ENCODE measurements at places on chromosomes 3 and 15.

GRCh38 chr3:43951813-43952212 is 261.1 kb downstream of the ABHD5 start:
- DNase-seq = no peak

DNA sequence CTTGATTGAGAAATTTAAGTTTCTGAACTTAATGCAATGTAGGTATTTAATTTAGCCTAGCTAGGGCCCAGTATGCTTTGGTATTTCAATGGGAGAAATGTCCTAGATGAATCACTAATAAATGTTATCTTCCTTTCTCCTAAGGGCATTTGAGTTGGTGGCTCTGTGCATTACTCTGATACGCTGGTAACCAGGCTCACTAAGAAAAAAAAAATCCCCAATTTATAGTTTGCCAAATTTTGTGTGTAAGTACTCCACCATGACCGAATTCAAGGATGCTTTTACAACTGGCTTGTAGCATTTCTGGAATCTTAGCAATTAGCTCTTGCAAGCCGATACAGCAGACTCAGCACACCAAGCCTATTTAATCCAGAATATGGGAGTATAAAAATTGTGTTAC is 94.6 kb upstream of the LPP start:
- no peak for DNase-seq

- DNase-seq = no peak
Observed at GRCh38 chr3:128338536-128339330, 128.0 kb downstream of the DNAJB8 start.

GRCh38 chr15:94576889-94577533 is 345.6 kb downstream of the MCTP2 start:
- DNase-seq = no peak

- no peak for DNase-seq
Observed at GRCh38 chr15:77009176-77009575, 14.2 kb downstream of the PSTPIP1 start.

- no peak for DNase-seq
Observed at GRCh38 chr15:33975022-33975565, 6.8 kb downstream of the CHRM5 start.

GRCh38 chr3:52593103-52593502 is 56.7 kb downstream of the UQCC5 start:
- no peak for DNase-seq

GRCh38 chr15:43958861-43959330 is 132.1 kb downstream of the WDR76 start:
- peak; percentile 79 for DNase-seq

DNA sequence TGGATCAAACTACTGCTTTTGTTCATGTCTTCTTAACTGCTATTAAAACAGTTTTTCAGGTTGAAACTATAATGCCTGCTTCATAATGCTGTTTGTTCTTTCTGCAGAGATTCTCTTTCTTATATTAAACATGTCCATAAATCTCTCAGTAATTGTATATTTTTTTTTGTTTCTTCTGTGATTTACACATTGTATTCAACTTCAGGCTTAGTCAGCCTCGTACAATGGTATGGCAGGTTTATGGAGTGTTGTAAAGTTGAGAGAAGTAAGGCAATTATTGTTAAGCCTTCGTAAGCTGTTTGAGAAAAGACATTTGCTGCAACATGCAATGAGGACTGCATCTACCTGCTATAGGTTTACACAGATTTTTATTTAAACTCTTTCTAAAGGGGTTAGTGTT is 977.1 kb downstream of the DIPK2A start:
- DNase-seq = no peak

DNA sequence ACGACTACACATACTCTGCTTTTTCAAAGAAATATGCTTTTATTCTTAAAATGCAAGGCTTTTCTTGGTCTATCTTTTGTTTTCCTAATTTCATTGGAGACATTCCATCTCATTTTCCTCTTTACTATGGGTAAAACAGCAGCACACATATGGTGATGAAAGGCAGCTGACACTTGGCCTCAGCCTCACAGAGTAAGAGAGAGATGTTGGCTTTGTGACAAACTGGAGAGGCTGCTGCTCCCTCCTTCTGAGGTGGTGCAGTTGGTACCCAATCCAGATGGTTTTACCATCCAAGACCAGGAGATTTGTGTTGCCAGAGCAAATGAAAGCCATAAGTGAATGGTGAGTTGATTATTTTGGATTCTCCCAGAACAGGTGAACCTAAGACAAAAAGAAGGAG is 13.2 kb upstream of the SLC2A2 start:
- no peak for DNase-seq

- no peak for DNase-seq
Observed at GRCh38 chr3:112366522-112366921, 33.6 kb downstream of the CD200 start.

- no peak for DNase-seq
Observed at GRCh38 chr15:50943638-50944037, 35.2 kb downstream of the AP4E1 start.

DNA sequence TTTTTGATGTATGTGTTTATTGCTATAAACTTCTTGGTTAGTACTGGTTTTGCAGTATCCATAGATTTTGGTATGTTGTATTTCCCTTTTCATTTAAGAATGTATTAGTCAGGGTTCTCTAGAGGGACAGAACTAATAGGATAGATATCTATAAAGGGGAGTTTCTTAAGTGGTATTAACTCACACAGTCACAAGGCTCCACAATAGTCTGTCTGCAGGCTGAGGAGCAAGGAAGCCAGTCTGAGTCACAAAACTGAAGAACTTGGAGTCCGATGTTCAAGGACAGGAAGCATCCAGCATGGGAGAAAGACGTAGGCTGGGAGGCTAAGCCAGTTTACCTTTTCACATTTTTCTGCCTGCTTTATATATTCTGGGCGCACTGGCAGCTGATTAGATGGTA is 8.4 kb downstream of the ARL6 start:
- no peak for DNase-seq

DNA sequence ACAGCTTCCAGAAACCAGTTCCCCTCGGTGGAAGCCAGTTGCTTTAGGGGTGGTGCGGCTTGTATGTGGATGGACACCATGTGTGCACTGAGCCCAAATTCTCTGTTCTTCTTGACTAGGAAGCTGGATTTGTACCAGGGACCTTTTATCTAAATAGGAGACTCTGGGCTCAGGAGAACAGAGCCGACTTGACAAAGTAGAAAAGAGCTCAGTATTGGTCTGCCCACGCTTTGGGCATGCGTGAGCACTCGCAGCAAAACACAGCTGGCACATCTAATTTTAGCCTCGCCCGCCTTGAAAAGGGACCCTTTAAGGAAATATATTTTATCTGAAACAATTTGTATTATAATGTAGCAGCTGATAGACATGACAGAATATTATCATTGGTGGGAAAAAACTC is 1.1 kb upstream of the RBMS3 start:
- DNase-seq = no peak

DNA sequence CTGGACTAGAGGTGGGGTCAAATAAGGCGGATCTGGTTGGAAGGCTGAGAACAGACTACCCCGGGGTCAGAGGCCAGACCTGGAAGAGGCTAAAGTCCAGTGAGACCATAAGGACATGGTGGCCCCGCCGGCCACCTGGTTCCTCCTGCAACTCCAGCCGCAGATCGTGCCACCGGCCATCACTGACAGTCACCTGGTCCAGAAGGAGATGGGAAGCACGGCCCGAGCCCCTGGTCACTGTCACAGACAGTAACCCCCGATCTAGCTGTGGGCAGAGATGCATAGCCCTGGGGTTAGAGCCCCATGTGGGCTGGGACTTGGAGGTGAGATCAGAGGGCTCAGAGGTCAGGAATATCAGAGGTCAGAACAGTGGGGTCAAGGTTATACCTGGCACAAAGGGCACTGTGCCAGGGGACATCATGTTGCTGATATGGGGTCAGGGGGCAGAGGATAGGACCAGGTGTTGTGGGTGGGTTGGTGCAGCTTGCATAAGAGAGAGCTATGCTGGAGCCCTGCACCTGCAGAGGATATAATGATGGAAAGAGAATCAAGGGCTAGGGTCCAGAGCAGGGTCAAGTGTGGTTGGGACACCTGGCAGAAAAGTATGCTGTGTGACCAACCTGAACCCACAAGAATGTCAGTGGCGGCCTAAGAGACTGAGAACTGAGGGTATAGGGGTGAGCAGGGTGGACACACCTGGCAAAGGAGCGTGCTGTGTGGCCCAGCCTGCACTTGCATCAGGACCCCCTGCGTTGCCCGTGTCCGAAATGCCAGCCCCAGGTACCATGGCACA is 9.6 kb downstream of the CELSR3 start:
- DNase-seq = no peak

GRCh38 chr3:3516996-3517395 is 282.2 kb upstream of the LRRN1 start:
- DNase-seq = no peak

DNA sequence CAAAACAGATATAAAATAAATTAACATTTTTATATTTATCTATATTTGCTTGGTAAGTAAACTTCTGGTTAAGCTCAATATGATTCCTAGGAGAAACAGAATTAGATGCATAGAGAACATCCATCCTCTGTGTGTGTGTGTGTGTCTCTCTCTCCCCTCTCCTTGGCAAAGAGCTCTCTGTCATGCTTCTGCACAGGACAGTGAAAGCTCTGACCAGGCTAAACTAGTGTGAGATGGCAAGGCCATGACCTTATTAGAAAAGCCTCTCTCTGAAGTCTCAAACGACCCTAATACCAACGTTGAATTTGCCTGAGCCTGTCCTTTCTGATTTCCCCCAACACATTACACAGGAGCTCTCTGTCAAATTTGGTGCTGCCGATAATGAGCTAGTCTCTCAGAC is 746.0 kb downstream of the VGLL3 start:
- DNase-seq = no peak

- DNase-seq = no peak
Observed at GRCh38 chr15:57320631-57321220, 55.6 kb upstream of the CGNL1 start.

DNA sequence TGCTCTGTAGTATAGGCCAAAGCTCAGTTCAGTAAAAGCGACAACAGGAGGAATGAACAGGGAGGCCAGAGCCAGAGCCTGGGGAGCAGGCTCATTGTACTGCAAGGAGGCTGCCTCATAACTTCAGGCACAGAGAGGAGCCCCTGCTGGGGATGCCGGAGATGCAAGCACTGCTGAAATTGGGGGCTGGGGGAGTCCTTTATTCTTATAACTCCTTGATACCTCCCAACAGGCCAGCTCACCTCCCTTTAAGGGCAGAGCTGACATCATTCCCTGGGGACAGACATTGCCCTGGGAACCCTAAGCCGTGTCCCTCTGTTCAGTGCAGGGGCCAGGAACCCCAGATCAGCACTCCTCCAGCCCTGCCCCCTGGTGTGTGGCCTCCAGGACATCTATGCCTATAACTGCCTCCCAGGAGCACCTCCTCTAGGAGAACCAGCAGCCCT is 83.8 kb upstream of the MRPS22 start:
- no peak for DNase-seq

DNA sequence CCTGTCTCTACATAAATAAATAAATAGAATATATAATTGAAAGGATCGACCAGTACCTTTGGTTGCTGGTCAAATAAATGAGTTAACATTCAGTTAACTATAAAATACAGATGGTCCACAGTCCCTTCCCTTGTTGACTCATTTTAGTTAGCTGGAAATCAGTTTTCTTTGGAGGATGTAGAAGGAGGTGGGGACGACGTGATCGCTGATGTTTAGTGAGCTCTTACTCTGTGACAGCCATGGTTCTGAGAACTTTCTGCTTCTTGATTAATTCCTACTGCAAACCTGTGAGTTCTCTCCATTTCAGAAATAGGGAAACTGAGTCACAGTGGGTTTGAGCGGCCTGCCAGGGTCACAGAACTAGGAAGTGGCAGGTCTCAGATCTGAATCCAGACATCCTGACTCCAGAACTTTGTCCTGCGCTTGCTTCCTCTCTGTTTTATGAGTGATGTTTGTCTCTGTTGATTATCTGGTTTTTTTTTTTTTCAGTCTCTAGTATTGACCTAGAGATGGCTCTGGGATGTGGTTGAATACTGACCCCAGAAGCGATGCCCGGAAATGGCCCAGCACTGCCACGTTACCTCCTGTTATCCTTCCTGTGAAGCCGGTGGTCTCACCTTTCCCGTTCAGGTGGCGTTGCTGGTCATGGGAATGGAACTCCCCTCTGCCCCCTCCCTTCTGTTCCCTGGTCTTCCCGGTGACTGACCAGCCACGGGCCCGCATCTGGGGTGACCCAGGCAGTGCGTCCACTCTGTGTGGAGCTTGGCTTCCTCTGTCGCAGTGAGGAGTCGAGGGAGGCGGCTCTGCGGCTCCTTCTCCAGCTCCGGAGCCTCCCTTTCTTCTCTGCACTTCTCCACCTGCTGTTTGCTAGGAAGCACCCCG is 18.2 kb downstream of the SYNM start:
- no peak for DNase-seq

DNA sequence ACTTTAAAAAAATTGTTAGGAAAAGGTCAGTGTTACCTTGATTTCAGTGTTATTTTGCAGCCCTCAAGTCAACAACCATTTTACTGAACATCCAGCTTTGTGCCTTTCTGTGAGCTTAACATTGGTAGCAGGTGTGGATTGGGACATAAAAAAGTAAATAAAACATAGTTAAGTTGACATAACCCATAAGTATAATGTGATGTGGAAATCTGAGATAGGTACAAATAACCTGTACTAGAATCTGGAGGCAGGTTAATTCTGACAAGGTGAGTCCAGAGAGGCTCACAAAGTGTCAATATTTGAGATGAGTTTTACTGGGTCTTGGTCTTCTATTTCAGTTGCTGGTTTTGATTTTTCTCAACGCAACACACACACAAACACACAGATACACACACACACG is 151.3 kb downstream of the LPP start:
- DNase-seq = no peak

GRCh38 chr3:131713416-131714123 is 210.8 kb upstream of the MRPL3 start:
- no peak for DNase-seq

- DNase-seq = no peak
Observed at GRCh38 chr3:58183221-58183620, 27.6 kb downstream of the DNASE1L3 start.

GRCh38 chr3:173538410-173538809 is 140.9 kb downstream of the NLGN1 start:
- no peak for DNase-seq

DNA sequence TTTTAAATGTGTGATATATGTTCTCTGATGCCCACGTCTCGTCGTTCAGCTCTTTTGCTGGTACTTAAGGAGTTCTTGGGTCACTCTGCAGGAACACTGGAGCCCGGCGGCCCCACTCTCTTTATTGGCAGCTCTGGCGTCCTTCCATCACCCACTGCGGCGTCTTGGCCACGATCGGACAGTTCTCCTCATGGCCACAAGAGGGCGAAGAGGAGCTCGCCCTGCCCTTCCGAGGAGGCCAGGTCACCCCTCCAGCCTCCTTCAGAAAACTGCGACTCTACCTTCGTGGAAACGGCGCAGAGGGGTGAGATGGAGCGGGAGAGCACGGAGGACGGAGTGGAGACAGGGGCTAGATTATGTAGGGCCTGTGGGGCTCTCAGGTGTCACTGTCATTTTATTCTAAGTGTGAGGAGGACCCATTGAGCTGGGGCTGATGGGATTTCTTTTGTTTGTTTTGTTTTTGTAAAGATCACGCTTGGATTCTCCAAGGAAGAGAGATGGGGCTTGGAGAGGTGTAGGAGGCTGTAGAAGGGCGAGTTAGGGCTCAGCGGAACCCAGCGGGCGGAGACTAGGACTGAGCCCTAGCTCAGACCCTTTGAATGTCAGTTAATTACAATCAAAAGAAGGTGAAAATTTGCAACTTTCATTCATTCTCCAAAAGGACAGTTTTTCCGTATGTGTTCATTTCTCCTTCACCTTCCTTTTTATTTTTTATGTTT is 28.0 kb upstream of the GABRA5 start:
- no peak for DNase-seq
